Activated CD8-positive, alpha-beta memory T cell treated with anti-CD3 and anti-CD28 coated beads for 1 hour (primary cell): ENCODE measurements at places on chromosomes 2 and 18.

GRCh38 chr18:77000527-77000926 is 132.1 kb downstream of the MBP start:
- peak; percentile 40 for DNase-seq

DNA sequence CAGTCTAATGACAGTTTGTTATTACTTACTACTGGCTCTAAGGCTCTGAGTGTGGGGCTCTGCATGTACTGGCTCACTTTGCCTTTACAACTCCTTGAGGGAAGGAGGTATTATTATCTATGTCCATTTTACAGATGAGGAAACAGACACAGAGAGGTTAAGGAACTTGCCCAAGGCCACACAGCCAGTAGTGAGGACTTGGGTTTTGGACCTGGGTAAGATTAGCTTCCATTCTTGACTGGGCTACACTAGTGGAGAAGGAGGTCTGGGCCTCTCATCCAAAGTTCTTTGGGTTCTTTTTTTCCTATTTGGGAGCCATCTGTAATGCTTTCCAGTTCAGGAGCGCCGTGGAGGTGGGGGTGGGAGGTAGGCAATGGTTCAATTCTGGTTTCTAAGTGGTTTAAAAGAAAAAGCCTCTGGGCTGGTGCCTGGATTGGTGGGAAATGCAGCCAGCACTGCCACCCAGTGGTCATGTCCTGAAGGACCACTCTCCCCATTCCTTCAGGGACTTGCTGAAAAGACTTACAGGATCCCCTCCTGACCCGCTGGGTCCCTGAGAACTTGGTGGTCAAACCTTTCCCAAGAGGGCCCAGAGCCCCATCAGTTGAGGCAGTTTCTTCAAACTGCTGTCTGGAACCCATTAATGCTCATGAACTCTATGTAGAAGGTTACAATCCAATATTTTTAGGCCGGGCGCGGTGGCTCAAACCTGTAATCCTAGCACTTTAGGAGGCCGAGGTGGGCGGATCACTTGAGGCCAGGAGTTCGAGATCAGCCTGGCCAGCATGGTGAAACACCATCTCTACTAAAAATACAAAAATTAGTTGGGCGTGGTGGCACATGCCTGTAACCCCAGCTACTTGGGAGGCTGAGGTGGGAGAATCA is 38.6 kb upstream of the NOTO start:
- no peak for DNase-seq

DNA sequence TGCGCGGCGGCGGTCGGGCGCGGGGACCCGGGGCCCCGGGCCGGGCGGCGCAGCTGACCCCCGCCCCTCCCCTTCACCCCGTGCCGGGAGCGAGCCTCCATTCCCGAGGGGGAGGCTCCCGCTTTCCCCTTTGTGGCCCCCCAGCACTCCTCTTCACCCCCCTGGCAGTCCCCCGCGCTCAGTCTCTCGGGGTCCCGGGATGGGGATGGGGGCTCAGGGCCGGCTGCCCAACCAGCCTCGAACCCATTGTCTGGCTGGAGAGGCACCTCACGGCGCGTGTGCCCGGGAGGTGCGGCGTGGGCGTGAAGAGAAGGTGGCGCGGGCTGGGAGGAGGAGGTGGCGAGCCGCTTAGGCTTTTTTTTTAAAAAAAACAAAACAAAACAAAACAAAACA is 748 bp downstream of the FMNL2 start:
- DNase-seq: no peak

- no peak for DNase-seq
Observed at GRCh38 chr2:78865667-78866066, 159.8 kb upstream of the REG3G start.

DNA sequence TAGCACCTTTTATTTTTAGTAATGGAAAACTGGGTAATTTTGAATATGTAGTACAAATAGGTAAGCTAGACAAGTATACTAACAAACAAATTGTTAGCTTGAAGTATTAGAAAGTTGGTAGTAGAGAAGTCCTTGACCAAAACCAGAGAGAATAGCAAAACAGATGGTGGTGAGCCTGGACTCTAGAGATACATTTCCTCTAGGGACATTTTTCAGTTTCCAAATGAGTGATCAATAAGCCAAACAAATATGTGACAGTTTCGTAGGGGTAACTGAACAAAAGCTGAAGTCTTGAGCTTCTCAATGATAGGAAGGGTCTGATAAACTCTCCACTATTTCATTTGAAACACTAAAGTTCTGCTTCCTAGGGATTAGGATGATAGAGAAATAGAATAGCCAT is 692.0 kb upstream of the FAM98A start:
- DNase-seq: no peak

DNA sequence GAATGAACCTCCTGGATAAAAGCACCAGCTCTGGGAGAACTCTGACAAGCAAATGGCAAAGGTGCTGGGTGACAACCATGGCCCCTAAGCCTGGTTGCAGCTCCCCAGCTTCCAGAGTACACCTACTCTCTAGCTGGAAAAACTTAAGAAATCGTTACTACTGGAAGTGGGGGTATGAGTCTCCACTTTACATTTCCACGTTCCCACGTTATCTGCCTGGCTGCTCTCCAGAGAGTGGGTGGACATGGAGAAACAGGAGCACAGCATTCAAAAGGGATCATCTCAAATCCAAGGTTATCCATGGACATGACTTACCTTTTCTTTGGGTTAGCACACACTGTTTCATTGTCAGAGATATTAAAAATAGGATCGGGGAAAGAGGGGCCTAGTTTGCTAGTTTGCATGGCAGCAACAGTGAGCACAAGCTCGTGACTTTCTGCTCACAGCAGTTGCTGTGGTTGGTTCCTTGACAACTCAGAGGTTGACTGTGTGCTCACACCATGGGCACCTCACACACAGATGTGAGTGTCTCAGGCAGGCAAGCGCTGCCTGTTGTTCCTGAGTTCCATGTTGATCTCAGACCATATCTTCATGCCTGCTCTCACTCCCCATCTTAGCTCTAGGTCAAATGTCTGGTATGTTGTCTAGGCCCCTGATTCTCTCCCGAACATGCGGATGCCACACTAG is 32.5 kb downstream of the PTPN18 start:
- DNase-seq: no peak

DNA sequence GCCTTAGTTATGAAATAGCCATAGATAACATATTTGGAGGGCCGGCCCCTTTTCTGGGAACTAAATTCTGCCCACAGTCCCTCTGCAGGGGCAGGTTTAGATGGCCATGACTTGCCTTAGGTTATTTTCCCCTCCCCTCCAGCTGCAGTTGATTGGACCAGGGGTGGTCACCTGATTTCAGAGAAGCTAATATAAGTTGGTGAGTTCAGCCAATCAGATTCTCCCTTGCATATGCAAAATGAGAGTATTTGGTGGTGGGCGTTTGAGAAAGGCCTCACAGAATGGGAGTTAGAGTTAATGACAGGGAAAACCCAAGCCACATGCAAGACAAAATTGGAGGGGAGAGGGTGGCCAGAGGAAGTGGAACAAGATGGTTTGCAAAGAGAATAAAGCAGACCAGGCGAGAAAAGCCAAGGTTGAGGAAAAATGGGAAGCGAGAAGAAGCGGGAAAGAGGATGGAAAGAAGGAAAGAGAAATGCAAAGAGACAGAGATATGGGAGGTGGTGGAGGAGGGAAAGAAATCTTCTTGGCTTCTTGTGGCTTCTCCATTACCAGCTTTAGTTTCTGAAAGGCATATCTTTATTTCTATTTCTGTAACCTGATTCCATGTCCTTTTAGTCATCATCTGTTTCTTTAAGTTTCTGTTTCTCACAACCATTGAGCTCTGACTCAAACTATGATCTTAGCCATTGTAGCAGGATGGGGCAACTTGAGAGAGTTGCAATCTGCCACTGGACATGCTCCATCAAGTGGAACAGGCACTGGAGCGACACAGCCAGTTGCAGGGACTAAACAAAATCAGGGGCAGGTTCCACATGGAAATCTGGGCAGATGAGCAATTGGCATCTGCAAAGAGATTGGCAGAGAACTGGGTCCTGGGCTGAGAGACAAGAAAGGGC is 108.1 kb upstream of the SIX3 start:
- DNase-seq: no peak

GRCh38 chr2:18903750-18904149 is 314.4 kb upstream of the NT5C1B start:
- no peak for DNase-seq
